ENCODE measurements at places on chromosomes 1 and 21. TPM values are rescaled to one million over a fixed set of nuclear protein-coding genes. Genes with fewer than 3 reads are reported as not detected.

DNA sequence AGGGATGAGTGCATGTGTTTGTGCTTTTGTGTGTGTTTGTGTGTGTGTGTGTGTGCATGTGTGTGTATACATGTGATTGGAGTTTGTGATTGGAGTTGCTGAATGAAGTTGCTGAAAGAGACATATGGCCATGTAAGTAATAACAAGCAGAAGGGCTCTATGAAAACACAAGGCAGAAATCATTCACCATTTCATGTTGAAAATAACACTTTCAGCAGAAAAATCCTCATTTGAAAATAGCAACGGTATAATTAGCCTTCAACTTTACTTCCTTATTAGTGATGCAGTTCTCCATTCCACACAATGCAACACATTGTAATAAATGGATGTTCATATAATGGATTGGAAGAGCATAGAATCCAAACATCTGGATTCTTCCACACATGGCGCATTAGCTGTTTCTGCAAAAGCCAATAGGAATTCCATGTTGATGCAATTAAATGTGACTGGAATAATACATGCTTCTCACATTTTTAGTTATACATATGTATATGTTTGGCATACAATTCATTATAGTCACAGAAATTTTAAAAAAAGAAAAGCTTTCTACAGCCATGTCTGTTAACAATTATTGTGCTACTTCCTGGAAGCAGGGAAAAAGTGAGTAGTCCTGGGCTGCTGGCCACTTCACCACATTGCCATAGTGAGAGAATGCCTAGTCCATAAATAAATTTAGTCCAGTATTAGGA lies 538.0 kb downstream of the LTN1 start:
- no peak for DNase-seq

- DNase-seq = no peak
Observed at GRCh38 chr1:20616847-20617487, 16.3 kb upstream of the PINK1 start.

DNA sequence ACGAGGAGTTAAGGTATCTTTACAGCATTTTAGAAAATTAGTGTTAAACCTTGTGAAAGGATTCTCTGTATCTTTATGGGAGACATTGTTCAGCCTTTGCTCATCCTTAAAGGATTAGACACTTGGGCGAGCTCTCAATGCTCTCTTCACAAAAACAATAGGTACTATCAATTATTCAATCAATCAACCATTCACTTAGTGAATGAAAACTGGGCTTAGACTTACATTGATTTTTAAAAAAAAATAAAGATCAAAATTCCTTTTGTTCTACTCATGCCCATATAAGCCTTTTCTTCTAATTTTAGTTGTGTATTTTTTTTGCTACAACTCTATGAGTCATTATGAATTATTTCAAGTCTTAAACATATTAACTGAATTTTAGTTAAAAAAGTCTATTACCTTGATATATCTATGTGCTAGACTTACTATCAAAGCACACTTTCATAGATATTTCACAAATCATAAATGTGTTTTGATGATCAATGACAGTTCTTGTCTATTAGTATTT lies 181.2 kb downstream of the DPYD start:
- DNase-seq = no peak

GRCh38 chr1:22412932-22413727 lies 38.5 kb upstream of the ZBTB40 start:
- DNase-seq = peak; percentile 54

- no peak for DNase-seq
Observed at GRCh38 chr1:99527545-99527944, 118.4 kb upstream of the PALMD start.

DNA sequence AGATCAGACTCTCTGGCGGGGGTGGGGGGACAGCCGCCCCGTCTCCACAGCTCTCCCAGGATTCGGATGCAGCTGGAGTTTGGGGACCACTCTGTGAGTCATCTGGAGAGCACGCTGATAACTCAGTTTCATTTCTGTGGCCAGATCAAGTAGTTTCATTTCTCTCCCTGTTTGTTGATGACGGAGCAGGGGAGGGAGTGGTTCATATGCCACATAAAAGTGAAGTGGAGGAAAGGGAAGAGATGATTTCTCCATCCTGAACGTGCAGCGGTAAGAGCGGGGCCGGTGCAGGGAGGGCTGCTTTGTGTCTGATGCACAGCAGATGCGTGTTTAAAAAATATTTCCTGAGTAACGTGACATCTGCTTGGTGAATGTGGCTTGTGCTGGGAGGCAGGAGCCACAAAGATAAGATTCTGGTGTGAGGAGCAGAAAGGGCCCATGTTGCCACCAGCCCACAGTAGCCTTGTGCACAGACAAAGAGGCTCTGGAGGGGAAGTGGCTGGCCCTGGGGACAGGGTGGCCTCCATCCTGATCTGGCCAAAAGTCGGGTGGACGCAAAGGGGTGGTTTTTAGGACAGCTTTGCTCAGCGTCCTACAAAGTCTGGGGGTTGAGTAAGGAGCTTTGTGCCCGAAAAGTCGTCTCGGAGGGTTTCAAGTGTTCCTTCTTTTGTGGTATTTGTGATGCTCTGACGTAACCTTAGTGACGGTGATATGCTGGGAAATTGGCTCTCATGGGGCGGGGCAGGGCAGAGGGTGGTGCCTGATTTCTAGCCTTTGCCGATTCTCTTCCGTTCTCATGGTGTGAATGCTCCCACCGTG lies at the start of gene MX2:
Gene MX2, plus strand, starts transcription at position 242 of the 819 bp plus-strand sequence. CDS start 14,880 bp downstream, outside the sequence.
- peak; percentile 28 for DNase-seq

- peak; percentile 87 for DNase-seq
Observed at GRCh38 chr1:21869620-21870121, 57.6 kb downstream of the LDLRAD2 start.

- no peak for DNase-seq
Observed at GRCh38 chr21:38821959-38822682, 16.4 kb downstream of the ETS2 start.

TNFRSF4 gene
- 4.8 TPM for total RNA-seq

NCF2 gene
- not detected for total RNA-seq

Measured in dermis blood vessel endothelial cell (primary cell).